ENCODE measurements at places on chromosomes 1 and 21.

- peak; percentile 80 for DNase-seq
Measured at GRCh38 chr1:183023601-183024316, 539 bp downstream of the LAMC1 start.

GRCh38 chr1:205965036-205965884, 22.0 kb upstream of the SLC26A9 start:
- DNase-seq, result no peak

DNA sequence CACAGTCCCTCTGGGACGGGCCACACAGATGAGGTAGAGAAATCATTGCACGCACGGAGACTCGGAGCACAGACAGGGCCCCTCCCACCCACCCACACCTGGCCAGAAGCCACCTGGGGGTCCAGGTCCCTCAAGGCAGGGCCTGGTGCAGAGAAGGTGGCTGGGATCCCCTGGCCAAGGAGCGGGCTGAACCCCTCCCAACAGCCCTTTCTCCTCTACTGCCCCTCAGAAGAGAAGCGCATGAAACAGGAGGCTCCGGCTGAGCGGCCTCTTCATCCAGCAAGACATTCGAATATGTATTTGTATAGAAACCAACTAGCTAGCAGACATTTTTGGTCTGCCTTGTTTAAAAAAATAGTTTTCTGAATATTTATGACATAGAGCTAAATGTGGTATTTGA, 29.0 kb downstream of the WNT9A start:
- DNase-seq, result no peak

- DNase-seq, result no peak
Measured at GRCh38 chr1:163774978-163775620, 453.3 kb downstream of the NUF2 start.

- peak; percentile 47 for DNase-seq
Measured at GRCh38 chr1:31581821-31582810, 5.8 kb downstream of the TINAGL1 start.

DNA sequence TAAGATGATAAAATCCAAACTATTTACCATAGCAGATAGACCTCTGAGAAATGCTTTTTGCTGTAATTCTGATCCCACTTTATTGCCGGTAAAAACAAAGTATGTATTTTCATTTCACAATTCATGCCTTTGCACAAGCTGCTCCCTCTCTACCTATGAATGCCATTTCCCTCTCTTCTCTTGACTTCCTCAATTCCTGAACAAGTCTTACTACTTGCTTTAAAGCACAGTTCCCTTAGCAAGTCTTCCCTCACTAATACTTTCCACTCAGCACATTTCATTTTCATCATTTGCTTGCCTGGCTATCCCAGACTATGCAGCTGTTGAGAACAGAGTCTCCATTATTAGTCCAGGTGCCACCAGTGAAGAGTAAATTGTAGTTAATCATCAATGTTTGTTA, 13.8 kb downstream of the GPATCH2 start:
- no peak for DNase-seq

- DNase-seq, result no peak
Measured at GRCh38 chr21:14603202-14603601, 57.1 kb upstream of the SAMSN1 start.

All from left forelimb (tissue), 1 donor.